ENCODE measurements at places on chromosomes 6 and 20. TPM values are rescaled to one million over a fixed set of nuclear protein-coding genes. Genes with fewer than 3 reads are reported as not detected.

CTCFL gene
- polyA plus RNA-seq = not detected

GRCh38 chr6:17251953-17252352 is 29.2 kb upstream of the RBM24 start:
- DNase-seq = no peak

HSPA12B gene
- polyA plus RNA-seq = not detected

GRCh38 chr6:37369321-37370201 is 15.8 kb downstream of the RNF8 start:
- no peak for DNase-seq

CD24 gene
- polyA plus RNA-seq = 0.46 TPM

DNA sequence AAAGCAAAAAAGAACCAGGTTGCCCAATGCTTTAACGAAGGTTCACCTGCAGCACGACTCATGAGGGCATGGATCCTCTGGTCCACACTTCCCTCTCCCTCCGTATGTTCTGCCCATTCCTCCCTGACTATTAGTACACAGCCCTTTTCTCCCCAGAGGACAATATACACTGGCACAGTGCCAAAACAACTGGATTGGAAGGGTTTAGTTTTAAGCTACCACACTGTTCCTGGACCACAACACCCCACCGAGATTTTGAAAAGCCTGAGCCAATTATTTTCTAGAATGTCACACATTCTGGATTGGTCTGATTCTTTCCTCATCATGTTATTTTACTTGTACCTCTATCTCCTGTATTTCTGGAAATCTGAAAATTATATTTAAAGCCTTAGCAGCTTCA is 2.9 kb upstream of the AKAP7 start:
- DNase-seq = no peak

- no peak for DNase-seq
Observed at GRCh38 chr6:106178900-106179299, 92.8 kb downstream of the PRDM1 start.

SLC24A3 gene
- polyA plus RNA-seq = 0.04 TPM

GRCh38 chr6:134525190-134525868 is 207.4 kb upstream of the SGK1 start:
- DNase-seq = no peak

SGK2 gene
- 0.17 TPM for polyA plus RNA-seq

- DNase-seq = no peak
Observed at GRCh38 chr6:53530346-53530745, 14.6 kb downstream of the GCLC start.

- DNase-seq = peak; percentile 73
Observed at GRCh38 chr6:2862712-2863181, 21.1 kb upstream of the SERPINB1 start.

DNA sequence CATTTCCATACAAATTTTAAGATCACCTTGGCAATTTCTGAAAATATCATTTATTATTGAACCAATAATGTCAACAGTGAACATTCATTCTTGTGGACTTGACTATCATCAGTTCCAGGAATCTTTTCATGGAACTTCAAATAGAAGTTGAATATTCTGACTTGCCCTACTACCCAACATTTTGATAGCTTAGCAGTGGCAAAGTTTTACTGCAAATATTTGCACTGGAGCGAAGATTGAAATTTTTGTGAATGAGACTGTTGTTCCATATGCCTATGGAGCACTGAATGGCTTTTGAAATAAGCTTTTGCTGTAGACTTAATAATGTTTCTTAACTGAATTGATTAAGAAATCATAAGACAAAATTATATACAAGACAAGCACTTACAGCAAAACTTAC is 23.6 kb downstream of the BEND6 start:
- no peak for DNase-seq

DNA sequence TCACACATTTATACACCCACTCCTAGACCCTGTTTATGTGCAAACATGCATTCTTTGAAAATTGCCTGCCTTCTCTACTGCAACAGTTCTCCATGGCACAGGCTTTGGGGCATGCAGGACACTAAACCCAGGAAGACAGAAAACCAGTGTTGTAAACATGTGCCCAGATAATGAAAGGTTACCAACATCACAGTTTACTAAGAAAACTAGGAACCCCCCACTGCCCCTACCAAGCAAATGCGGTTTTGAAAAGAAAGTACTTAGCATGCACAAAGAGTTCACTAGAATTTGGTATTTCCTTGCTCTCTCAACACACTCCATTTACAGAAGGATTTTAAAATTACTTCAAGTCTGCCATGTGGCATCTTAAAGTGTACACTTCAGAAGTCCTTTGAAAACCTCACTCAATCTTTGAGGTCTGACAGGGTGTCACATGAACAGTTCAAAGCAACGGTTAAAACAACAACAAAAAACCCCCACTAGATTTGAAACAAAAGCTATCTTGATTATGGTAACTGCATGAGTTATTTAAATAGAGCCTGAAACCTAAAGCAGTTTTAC is 245.0 kb downstream of the GMPR start:
- DNase-seq = no peak

DNA sequence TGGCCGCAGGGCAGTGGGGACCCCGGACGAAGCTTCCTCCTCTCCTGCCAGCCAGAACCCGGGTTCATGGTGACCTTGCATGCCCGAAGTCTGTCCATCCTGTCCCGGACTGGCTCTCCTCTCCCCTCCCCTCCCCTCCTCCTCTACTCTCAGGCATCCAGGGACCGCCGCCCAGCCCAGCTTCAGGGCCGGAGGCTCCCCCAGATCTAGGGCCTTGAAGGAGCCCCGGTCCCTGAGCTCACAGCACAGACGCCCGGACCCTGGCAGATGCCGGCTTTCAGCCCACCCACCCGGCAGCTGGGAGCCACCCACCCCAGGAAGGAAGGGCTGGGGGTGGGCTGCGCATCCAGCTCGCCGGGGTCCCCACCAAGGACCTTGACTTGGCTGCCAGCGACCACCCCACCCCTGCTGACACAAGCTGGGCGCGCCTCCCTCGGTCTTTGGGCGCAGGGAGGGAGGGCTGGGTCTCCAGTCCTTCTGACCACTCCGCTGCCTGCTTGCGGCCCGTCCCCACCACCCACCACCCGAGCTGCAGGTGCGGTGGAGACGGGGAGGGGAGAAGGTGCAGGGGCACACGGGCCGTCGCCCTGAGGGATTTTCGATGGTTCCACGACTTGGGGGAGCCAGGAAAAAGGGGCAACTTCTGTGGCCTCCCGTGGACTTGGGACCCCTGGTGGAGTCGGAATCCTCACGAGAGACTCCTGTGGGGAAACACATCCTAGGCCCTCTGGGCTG is 5.8 kb upstream of the ABHD16B start:
- no peak for DNase-seq

MAS1 gene
- polyA plus RNA-seq = not detected
